Stimulated activated CD4-positive, alpha-beta T cell treated with anti-CD3 and anti-CD28 coated beads, Interleukin-2, amount 100 ng/mL, for 48 hours (primary cell): ENCODE measurements at places on chromosomes 7 and 10.

DNA sequence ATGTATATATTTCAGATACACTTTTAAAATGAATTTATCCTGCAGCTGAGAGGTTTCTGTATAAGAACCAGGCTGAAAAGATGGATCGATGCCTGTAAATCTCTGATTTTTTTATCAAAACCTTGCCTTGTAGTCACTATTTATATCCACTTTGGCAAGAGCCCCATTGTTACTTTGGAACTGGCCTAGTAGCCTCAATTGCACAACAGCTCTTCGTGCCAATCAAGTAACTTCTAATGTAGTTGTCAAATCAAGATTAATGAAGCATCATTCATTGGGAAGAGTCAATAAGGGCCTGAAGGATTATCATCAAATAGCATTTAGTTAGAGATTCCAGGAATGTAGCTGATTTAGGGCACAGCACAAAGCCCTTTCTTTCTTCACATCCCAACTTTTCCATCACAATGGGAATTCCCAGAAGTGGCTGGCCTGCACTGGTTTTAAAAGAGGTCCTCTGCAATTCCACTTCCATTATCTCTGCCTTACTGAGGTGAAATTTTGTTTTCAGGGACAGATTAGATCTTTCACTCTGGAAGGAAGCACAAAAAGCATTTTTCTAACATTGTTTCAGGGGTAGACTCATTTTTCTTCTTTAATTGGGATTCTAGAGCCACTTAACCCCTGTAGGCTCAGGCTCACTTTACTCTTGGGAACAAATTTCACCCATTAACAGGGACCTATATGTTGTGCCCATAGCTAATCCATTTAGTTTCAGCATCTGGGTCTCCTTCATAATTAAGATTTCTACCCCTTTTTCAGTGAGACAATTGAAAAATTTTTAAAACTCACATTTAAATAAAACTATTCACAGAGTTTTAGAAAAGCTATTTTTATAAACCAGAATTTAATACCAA is 97.8 kb downstream of the CALCR start:
- no peak for DNase-seq

GRCh38 chr7:13835442-13835841 is 154.0 kb downstream of the ETV1 start:
- DNase-seq = no peak

DNA sequence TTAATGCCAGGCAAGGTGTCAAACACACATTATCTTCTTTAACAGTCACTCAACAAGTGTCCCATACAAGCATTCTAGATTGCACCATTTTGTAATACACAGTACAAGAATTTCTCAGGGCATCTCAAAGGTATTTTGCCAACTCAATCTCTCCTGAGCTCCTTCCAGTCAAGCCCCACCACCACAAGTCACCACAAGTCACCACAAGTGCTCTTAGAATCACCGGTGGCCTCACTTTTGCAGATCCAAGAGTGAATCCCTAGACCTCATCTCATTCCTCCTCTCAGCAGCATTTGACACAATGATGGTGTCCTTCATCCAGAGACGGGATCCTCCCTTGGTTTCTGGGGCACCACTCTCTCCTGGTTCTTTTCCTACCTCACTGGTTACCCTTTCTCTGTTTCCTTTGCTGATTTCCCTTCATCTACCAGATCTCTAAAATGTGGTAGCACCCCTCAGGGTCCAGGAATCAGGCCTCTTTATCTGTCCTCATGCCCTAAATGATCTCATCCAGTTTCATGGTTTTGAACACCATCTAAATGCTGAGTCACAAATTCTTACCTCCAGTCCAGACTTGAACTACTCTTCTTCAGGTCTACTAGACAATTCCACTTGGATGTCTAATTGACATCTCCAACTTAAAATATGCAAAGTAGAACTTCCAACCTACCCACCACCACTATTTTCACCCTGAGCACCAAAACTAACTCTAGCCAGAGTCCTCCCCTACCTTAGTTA is 26.9 kb downstream of the VPS41 start:
- DNase-seq = no peak

GRCh38 chr10:49324711-49325110 is 25.7 kb downstream of the C10orf71 start:
- no peak for DNase-seq

DNA sequence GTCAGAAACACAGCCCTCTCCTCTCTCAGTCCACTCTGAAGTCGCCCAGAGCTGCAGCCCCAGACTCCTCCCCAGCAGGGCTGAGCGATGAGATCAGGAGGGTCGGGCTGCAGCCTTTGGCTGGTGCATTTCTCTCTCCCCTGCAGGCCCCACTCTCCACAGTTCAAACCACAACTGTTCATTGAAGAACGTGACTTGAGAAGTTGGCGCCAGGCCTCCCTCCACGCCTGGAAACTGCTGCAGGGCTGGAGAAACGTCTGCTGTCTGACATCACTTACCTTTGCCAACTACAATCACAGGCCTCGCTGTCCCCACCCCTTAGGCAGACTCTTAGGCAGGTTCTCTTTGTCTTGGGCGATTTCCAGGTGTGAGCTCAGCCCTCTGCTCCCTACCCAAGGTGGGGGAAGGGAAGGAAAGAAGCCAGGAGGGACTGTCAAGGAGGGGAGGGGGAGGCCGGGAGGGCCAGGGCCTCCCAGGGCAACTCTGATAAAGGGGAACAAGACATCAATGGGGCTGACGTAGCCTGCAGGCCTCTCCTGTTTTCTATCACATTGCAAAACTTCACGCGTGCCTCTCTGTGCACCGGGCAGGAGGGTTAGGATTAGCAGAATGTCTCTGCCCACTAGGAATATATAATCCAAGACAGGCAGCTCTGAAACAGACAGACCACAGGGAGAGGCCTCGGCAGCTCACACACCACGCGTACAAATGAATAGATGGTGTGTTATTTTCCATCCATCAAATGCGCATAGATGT is 32.7 kb downstream of the CALML5 start:
- DNase-seq = no peak

DNA sequence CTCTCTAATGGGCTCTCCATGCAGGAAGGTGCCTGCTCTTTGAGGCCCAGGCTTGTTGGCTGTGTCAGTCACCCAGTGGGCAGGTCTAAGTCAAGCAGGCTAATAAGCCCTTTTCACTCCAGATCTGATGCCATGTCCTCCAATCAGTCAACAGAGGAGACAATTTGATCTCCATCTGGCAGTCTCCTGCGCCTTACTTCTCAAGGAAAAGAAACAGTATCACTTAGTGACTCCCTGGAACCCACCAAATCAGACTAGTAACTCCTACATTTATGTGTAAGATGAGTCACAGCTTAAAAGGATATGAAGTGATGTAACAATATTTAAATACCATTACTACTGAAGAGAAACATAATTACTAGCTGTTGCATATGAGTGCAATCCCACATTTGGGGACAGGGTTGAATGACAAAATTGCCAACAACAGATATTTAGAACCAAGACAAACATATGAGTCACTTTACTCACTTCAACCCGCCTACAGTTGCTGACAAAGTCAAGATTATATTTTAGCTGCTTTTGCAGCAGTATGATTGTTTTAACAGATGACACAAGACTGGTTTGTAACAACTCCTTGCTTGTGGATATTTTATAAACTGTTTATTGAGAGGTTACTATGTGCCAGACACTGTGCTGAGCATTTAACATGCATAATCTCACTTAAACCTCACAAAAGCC is 72.1 kb downstream of the USP6NL start:
- no peak for DNase-seq

- no peak for DNase-seq
Observed at GRCh38 chr10:103127241-103127640, 65.8 kb downstream of the NT5C2 start.

- DNase-seq = no peak
Observed at GRCh38 chr7:146355216-146355615, 238.6 kb downstream of the CNTNAP2 start.

- DNase-seq = no peak
Observed at GRCh38 chr10:84310470-84310869, 17.9 kb upstream of the CCSER2 start.

GRCh38 chr7:76020031-76020714 is 25.8 kb upstream of the TMEM120A start:
- peak; percentile 74 for DNase-seq

- DNase-seq = peak; percentile 45
Observed at GRCh38 chr10:49164559-49165188, 23.5 kb downstream of the TMEM273 start.

DNA sequence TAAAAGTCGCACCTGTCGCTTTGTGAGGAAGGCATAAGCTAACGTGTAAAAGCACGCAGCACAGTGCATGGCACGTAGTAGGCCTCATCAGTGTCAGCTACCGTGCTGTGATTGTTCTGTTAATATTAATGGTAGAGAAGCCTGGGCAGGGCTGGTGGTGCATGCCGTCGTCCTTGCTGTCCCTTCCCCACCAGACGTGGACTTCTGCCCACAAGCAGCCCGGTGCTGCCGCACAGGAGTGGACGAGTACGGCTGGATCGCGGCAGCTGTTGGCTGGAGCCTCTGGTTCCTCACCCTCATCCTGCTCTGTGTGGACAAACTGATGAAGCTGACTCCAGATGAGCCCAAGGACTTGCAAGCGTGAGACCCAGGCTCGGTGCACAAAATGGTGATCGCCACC is 4.7 kb upstream of the ATP6V0A4 start:
- no peak for DNase-seq

DNA sequence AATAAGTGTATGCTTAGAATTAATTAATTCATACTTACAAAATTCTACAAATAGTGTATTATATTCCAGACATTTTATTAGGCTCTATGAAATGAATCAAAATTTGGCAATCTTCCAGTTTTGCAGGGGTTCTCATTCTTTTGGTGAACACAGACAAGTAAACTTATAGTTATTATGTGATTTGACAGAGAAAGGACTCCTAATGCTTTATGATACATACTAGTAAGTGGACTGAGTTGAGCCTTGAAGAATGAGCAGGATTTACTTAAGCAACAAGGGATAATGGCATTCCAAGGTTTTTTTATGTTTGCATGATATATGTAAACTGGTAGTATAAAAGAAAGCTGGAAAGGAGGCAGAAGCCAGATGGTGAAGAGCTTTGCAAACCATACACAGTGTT is 145.7 kb upstream of the FERD3L start:
- no peak for DNase-seq

DNA sequence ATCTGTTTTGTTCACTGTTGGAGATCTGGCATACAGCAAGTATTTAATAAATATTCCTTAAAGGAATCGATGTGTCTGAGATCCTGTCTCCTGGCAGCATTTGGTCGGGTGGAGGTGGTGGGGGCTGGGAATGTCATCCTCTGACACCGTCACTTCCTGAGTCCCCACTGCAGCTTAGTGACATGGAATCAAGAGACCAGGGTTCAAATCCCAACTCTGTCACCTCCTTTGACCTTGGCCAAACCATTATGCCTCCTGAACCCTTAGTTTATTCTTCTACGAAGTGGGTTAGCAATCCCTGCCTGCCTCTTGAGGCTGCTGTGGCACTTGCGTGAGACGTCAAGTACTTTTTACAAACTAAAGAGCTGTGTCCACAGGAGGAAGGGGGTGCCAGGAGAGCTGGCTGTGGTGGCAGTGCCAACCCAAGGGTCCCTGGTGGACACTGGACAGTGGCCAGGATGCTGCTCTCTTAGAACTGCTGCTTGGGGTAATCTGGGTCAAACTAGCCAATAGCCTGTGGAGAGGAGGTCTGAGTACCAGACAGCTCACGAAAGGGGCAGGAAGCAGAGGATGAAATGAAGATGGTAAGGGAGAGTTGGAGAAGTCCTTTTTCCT is 8.0 kb upstream of the ZMIZ1 start:
- DNase-seq = no peak

GRCh38 chr10:51773681-51774080 is 74.3 kb upstream of the CSTF2T start:
- DNase-seq = no peak

DNA sequence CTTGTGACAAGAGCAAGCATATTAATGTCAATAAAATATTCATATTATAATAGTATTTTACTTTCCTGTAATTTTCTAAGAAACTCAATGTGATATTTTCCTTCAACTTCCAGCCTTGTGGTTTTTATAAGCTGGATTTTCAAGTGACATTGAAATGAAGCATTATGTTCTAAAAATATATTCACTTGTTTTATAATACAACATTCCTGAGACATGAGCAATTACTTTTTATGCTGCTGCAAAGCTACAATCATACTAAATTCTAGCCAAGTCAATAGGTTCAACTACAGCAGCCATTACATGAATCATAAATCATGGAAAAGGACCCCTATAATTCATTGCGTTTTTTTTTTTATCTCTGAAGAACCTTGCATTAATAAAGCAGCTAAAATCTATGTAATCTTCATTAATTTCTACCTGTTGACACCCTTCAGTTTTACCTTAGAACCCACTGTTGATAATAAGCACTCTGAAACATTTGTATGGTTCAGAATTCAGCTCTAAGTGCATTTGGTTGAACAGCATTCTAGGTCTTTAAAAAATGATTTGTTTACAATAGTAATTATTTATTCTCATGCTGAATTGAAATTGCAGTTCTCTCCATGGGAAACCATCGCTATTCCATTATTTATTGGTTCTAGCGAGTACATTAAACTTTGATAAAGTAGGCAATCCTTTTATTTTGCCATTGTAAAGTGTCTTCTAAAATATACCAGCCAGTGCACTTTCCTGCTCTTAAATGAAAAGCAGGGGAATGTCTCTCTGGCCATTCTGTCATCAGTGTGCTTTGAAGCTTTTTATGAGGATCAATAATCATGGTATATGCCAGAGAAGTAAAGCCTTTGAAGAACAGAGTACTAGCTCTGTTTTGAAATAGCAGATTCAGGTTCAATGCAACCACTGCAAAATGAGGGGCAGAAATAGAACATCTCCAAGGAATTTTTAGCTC is 132.6 kb downstream of the GNAT3 start:
- DNase-seq = no peak

GRCh38 chr7:23968791-23969190 is 258.8 kb downstream of the STK31 start:
- no peak for DNase-seq

DNA sequence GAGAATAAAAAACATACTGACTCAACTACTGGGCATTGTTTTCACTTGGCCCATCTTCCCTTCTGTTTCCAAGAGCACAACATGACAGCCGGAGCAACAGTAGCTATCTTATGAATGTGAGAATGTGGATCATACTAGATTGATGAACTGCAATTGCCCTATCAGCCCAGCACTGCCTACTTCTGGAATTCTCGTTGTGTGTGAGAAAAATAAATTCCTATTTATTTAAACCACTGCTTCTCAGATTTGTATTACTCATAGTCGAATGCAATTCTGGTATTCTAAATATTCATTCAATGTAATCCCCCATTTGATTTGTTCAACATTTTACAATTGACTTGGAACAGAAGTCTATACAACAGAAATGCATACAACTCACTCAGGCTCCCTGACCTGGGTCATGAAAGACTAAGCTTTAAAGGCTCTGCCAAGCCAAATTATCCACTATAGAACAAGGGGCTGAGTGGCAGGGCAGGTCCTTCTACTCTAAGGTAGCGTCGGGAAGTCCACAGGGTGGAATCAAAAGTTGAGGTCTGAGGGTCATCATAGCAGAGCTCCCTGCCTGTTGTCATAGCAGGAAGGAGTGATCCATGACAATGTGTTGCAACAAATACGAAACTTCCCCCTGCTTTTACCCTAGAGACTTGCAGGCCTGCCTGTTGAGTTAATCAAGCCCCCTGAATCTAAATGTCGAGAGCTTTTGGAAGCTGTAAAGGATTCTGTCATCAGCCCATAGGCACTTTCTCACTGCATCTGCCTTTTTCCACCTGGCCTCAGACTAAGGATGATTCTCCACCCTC is 12.4 kb upstream of the JAZF1 start:
- no peak for DNase-seq

GRCh38 chr10:67793313-67793712 is 44.7 kb downstream of the DNAJC12 start:
- no peak for DNase-seq
